ENCODE measurements at places on chromosomes 13 and 19. TPM values are rescaled to one million over a fixed set of nuclear protein-coding genes. Genes with fewer than 3 reads are reported as not detected.
A peak's percentile ranks its signal among the peaks of the same experiment; 100 is the strongest.

DNA sequence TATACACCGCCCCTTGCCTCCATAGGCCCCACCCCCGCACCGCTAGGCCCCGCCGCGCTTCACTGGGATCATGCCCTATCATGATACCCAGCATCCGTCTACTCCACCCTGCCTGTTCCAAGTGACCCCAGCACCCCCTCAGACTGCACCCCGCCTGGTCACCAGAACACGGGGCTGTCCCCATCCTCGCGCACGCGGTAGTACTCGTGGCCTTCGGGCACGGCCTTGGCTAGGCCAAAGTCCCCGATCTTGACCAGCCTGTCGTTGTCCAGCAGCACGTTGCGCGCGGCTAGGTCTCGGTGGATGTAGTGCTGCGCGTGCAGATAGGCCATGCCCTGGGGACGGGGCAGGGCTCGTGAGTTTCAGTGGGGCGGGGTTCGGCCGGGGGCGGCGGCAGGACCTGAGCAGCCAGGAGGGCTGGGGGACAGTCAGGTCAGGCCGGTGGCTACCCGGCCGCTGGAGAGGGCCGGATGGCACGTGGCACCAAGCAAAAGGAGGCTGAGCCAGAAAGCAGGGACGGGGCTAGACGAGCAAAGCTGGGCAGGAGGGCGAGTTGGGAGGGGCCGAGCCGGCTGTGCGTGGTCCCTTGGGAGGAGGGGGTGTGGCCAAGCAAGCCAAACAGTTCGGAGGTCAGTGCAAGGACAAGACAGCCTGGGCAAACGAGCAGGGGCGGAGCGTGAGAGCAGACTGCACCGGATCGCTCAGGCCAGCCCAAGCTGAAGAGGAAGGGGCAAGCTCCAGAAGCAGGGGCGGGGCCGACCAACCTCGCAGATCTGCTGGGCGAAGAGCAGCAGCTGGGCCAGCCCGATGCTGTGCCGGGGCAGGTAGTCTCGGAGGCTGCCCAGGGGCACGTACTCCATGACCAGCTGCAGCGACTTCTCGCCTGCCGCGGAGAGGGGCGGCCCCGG lies 13.6 kb upstream of the ICAM3 start:
- DNase-seq, result peak; percentile 63

GRCh38 chr13:42413484-42413815 lies 141.5 kb downstream of the AKAP11 start:
- DNase-seq, result no peak

DNA sequence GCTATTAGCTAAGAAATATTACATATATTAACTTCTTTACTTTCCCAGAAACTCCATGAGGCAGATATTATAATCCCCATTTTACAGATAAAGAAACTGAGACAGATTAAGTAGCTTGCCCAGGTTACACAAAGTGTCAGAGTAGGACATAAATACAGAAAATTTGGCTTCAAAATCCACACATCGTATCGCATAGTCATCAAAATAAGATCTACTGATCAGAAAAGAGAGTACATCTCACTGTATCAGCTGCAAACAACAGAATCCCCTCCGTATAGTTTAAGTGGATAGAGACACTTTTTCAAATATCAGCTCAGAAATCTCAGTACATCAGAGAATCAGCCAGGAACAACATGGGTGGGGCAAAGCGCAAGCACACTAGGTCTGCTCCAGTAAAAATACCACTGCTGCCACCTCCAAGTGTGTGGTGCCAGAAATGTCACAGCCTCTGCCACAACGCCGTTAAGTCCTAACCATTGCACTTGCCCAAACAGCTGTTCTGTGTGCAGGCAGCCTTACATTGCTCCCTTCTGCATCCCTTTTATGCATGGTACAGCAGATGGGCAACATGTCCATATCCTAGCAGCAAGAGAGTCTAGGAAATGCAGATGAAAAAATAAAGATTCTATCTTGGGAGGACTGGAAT lies 204.8 kb downstream of the KLF12 start:
- no peak for DNase-seq

GRCh38 chr19:35108730-35109129 lies 6.9 kb upstream of the FXYD3 start:
- no peak for DNase-seq

MBD3L2 gene
- total RNA-seq, result not detected

ATG4D gene
- 36.7 TPM for total RNA-seq

PRTN3 gene
- total RNA-seq, result not detected
